SHP77 (cell line): ENCODE measurements at places on chromosomes 1 and 21.

DNA sequence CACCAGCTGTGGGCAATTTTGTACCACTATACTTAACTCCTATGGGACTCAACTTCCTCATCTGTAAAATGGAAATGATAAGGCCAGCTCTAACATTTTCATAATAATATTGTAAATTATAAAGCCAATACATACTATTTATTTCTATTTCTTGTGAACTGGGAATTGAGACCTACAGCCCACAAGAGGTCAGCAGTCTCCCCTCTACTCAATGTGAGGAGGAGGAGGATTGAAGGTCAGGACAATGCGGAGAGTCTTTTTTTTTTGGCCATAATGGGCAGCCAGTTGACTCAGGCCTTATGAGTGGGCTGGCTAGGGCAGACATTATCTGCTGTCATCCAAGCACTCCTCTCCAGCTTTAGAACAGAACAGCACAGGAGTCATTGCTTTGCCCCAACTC, 90.5 kb downstream of the NUF2 start:
- peak; percentile 3 for DNase-seq

DNA sequence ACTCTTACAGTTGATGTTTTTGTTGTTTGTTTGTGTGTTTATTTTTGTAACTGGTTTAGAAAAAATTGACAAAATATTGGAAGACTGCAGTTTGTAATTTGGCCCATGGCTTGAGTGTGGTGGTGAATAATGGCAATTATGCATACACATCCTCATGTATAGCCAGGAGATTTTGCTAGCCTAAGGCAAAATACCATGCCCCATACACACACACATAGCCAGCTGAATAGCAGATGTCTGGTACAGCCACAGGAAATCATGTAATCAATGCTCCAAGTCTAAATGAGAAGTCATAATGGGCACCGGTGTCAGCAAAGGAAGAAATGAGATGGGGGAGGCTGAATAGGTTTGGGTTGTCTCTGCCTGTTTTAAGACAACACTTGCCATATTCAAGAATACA, 135.2 kb upstream of the COA6 start:
- DNase-seq: no peak

DNA sequence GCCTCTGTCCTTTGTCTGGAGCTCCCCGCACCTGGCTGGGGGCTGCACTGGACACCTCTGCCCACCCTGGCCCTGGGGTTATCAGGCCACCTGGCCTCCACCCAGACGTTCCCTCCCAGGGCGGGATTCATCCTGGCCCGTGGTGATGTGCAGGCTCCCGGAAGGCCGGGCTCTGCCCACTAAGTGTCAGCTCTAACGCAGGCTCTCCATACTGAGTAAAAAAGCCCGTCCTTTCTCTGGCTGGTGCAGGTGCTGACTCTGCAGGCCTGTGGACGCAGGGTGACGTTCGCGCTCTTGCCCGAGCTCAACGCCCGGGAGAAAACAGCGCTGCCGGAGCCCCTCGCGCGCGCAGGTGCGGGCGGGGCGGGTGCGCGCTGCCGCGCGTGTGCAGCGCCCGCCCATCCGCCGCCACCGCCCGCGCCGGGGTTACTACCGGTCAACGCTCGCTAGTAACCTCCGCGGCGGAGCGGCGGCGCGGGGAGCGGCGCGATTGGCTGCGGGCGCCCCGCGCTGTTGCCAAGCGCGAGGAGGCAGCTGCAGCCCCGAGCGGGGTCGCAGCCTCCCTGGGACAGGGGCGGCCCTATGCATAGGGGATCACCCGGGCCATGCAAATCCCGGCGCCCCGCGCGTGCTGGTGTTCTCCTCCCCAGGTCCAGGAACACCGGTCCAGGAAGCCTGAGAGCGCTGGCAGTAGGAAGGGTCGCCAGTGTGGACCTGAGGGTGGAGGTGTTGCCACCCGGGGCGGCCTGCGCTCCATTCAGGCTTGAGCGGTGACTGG, 15.7 kb downstream of the ABCG1 start:
- peak; percentile 81 for DNase-seq

DNA sequence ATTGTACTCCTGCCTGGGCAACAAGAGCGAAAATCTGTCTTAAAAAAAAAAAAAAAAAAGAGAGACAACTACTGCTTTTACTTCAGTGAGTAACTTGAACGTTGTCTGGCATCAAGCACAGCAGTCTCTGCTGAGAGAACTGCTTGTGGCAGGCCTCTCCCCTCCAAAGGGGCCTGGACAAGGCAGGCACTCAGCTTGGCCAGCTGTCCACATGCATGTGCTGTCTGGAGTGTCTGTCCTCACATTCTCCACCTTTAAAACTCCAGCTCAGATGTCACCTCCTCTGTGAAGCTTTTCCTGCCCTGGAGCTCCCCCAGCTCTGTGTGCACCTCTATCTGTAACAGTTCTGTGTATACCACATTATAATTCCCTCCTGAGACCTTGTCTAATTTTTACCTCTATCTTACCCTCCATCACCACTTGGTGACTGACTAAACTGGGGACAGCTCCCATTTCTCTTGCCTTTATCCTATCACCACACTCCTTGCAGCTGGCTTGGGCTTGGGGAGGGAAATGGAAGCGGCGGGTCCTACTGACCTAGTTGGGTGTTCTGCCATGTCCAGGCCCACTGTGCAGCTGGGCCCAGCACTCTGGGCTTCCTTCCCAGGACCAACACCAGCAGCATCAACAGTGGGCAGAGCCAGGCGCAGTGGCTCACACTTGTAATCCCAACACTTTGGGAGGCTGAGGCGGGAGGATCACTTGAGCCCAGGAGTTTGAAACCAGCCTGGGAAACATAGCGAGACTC, 71.4 kb upstream of the ARTN start:
- DNase-seq: no peak

DNA sequence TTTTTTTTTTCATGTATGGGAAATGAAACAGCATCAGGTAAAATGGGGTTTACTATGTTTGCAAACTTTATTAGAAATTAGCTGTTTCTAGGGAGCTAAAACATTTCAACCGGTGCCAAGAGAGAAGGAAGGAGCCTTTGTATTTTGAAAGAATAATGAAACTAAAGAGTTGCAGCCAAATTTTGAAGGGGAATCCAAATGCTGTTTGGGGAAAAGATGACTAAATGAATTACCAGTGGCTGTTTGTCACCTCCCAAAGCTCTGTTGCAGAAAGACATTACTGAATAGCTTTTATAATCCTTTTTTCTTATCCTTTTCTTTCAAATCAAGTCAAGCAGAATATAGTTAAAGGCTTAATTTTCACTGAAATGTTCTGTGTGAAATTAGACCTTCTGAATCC, 591.3 kb upstream of the ADGRL2 start:
- no peak for DNase-seq

DNA sequence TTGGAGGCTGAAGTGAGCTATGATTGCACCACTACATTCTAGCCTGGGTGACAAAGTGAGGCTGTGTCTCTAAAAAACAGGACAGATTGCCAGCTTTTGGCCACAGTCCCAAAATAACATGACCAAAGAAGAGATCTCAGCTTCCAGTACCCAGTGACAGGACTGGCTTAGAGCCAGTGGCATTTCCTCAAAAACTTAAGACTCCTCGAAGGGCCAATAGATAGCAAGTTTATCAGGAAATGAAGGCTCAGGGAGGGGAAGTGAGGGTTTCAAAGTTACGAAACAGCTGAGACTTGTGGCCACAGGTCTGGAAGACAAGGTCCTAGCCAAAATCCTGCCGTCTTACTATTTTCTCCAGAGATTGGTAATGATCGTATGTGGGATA, 6.3 kb upstream of the TMEM39B start:
- DNase-seq: no peak

GRCh38 chr1:181135437-181135731, 46.9 kb downstream of the IER5 start:
- DNase-seq: peak; percentile 44

- DNase-seq: no peak
These were observed 45.9 kb downstream of the BTBD8 start for GRCh38 chr1:92126088-92126487.

- DNase-seq: no peak
These were observed 4.3 kb downstream of the PFKL start for GRCh38 chr21:44304011-44304616.

DNA sequence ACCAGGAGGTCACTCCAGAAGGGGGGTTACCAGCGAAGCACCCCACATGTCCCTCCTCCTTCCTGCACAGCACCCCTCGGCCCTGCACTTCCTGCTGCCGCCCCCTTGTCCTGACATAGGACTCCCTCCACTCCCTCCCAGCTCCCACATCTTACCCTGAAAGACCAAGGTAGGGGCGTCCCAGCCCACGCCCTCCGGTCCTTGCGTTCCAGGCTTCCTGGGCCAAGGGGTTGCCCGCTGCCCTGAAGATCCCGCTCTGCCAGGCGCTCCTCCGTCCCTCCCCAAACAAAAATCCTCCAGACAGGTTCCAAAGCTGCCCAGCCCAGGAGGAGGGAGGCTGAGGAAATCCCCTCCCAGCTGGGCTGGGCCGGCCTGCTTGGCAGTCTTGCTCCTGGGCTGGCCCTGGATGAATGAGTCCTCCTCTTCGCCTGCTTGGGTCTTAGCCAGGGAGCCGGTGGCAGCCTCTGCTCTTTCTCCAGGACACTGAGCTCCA, at the start of gene RHBDL2:
TSS of gene RHBDL2 (minus strand) at position 304 of the 493 bp plus-strand sequence. CDS start 22,618 bp downstream, outside the sequence.
- DNase-seq: no peak

DNA sequence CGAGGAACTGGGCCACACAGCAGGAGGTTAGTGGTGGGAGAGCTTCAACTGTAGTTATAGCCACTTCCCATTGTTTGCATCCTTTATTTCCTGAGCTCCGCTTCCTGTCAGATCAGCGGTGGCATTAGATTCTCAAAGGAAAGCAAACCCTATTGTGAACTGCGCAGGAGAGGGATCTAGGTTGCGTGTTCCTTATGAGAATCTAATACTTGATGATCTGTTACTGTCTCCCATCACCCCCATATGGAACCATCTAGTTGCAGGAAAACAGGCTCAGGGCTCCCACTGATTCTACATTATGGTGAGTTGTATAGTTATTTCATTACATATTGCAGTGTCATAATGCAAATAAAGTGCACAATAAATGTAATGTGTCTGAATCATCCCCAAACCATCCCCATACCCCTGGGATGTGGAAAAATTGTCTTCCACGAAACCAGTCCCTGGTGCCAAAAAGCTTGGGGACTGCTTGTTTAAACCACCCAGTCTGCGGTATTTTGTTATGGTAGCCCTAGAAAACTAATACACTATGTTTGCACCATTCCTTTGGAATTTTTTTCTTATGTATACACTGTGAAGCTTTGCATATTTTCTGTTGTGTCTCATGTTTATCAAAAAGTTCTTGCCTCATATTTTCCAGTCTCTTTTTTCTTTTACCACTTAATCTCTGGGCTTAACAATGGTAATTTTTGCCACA, 136.6 kb upstream of the IVNS1ABP start:
- no peak for DNase-seq

- DNase-seq: no peak
These were observed 217.5 kb downstream of the CAMTA1 start for GRCh38 chr1:7002728-7003127.

DNA sequence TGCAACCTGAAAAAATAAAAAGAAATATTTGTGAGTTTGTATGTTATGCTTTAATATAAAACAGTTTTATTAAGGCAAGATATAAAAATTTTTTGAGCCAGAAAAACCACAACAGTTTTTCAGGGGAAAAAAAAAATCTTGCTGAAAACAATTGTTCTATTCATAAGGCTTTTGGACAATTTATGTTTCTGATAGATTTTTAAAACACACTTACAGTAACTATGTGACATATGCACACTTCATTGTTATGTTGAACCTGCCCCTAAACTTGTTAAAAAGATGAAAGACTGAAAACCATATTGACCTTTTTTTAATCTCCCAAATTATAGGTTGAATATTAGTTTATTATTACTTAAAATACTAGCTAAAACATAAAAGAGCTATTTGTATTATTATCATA, 279.9 kb upstream of the C1orf105 start:
- DNase-seq: no peak

DNA sequence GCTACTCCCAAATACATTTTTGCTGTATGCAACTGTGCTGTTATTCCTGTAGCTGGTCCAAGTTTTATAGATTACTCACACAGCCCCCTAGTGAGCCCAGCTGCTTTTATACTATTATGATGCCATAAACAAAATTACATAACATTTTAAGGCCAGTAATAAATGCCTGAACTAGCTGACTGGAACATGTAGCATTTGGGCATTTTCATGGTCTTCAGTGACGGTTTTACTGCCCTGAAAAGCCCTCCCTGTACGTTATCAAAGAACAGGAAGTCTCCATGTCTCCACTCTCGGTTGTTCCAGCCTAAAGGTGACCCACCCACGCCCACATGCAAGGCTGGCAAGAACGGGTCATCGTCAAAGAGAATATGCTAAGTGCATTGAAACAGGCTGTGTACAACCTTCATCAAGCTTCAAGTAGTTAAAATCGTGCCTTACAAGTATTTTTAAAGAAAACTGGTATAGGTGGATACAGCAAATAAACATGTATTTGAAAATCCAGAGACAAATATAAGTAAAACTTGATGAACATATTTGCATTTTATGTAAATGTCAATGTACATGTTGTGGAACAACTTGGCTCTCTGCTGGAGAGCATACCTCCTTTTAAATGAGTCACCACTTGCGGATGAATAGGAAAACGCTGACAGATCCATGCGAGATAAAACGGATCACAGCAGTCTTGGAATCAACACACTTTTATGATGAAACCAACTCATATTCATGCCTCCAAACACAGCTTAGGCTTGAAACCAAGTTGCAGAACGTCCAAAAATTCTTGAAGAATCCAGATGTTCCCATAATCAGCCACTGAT, 520.5 kb downstream of the SMYD3 start:
- DNase-seq: no peak

DNA sequence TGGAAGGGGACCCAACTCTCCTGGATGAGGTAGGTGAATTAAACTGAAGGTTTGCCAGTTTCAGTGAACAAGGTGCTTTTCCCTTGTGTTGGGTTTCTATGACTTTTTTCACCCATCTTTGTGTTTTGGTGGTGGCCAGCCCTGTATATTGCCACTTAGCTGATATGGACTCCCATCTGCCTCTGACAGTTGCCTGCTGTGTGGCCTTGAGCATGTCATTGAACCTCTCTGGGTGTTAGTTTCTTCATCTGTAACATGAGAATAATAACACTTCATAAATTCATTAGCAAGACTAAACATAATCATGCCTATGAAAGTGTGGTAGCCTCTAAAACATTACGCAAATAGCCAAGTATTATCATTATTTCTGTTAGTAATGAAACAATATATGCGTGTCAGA, 141.7 kb downstream of the PBX1 start:
- no peak for DNase-seq

- DNase-seq: no peak
These were observed 545.1 kb downstream of the PLPP3 start for GRCh38 chr1:56034222-56034621.

- DNase-seq: no peak
These were observed 14.7 kb upstream of the CHIA start for GRCh38 chr1:111275780-111276433.

DNA sequence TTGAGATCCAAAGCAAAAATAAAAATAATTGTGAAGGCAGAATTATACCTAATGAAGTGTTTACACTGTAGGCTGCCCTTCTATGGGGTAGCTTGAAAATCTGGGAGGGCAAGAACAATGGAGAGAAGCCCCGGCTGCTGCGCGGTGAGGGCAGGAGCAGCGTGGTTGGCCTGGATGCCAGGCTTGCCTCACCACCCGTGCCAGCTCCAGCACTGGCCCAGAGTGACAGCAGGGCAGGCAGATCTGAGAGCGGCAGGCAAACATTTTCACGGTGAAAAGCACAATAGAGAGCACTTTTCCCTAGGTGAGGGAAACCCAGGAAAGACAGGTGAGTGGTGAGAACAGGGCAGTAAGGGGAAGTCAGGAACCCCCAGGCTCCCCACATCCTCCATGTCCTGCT, 1.4 kb downstream of the PROK1 start:
- DNase-seq: no peak

GRCh38 chr1:172537366-172537765, 4.4 kb downstream of the SUCO start:
- DNase-seq: no peak
